Amygdala (tissue), 56 donors: ENCODE measurements at places on chromosomes 6 and 20.

- no peak for DNase-seq
Observed at GRCh38 chr20:62820208-62820961, 3.5 kb downstream of the COL9A3 start.

- DNase-seq = no peak
Observed at GRCh38 chr6:160737934-160738333, 35.9 kb downstream of the PLG start.

GRCh38 chr6:95128439-95128838, 448.9 kb upstream of the MANEA start:
- DNase-seq = no peak

DNA sequence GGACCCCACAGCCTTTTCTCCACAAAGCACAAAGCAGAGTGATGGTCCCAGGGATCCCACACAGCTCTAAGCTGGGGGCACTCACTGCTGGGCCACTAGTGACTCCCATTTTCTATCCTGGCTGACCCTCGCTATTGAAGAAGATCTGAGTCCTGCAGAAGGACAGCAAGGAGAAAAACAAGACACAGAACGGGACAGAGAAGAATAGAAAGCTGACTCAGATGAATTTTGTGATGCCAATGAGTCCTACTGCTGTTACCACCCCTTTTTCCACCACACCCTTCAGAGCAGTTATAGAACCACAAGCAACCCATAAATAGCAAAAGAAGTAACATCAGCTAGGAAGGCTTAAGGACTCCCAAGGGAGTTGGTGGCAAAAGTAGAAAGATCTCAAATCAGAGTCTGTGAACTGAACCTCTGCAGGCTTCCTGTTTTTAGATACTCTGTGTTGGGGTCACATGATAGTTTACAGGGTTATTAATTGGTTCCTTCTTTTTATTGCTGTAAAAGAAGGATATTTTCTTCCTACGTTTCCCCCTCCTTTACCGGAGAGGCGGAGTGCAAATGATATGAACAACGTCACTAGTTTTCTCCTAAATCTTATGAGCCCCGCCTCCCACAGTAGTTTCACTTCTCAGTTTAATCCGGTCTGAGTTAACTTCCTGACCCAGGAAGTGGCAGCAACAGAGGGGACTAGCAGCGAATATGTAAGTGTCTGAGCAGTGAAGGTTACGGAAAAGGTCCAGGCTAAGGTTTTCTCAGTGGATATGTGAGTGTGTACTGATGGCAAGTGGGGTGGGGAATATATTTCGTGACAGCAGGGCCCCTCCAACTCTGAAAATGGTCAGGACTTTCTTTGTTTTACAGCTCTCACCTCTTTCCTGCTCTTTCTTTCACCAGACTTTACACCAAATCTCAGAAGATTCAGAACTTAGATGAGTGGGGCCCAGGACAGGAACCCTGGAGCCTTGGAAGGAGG, at the start of gene TRIM38:
Gene TRIM38 (plus strand): TSS at position 654 of the 979 bp plus-strand sequence. CDS start 3,721 bp downstream, outside the sequence.
- peak; percentile 5 for DNase-seq

DNA sequence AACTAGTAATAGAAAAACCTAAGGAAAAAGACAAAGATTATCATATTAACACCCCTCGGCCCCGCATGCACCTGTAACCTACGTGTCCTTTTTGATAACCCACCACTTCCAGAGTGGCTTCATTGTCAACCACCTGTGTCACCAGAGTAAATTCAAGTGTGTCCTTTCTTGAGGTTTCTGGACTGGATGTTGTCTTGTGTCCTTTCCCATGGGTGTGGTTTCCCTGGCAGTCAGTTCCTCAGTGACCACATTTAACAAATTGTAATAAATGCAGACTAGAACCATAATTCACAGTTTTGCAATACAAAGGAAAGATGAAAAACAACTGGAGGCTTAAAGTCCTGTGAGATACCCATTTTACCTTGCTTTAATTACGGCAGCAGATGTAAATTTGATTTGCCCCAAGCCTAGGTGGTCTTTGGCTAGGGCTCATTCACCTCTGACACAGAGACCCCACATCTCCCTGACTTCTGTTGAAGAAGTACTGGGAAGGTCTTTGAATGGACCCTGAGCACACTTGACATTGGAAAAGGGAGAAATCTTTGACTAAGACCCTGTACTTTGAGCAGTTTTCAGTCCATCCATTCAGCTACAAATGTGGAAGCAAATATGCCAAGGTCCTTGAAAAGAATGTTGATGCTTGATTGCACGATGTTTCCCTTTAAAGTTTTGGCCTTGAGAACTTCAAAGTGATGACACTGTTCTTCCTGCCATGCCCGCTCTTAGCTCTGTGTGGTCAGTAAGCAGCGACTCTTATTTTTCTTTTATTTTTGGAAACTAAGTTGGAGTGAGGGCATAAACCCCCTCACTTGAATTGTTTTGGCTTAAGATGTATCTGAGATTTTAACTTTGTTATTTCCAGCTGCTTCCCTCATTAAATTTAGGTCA, 232.4 kb downstream of the UST start:
- no peak for DNase-seq

DNA sequence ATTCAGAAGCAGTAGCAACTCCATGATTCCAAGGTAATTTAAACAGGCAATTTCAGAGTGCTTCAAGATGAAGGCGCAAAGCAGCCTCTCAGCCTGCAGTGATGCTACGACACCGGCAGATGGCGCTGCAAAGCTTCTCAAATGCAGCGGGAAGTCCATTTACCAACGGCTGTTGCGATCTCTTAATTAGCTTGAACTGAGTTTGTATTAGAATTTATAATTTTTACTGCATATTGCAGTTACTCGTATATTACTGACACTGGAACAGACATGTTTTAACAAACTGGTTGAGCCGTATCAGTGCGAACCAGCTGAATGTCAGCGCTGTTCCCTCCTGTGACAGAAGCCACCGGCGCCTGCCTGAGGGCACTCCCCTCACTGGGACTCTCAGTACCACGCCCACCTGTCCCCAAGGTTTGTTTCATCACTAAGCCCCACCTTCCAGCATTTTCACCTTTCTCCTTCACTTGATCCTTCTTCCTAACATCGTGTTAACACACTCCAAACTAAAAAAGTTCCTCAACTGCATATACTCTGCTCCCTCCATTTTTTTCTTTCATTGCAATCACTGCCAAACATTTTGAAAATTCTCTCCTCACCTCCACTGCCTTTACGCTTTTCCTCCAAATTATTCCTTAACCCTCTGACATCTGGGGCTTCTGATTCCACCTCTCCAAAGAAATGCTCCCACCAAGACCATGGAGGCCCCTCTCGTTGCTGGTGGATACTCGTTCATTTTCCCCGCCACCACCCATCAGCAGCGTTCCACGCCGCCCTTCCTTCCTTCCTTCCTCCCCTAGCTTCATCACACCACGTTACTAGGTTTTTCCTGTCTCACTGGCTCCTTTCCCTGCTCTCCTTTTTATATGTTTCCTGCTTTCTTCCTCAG, 14.5 kb downstream of the GNL1 start:
- DNase-seq = peak; percentile 33

DNA sequence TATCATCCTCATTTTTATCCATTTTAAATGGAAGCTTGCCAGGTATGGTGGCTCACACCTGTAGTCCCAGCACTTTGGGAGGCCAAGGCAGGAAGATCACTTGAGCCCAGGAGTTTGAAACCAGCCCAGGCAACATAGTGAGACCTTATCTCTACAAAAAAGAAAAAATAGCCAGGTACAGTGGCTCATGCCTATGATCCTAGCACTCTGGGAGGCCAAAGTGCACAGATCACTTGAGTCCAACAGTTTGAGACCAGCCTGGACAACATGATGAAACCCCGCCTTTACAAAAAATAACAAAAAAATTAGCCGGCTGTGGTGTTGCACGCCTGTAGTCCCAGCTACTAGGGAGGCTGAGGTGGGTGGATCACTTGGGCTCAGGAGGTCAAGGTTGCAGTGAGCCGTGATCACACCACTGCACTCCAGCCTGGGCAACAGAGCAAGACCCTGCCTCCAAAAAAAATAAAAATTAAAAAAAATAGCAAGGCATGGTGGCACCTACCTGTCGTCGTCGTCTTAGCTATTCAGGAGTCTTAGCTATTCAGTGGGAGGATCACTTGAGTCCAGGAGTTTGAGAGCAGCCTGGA, 89.0 kb downstream of the TCP11 start:
- no peak for DNase-seq

- no peak for DNase-seq
Observed at GRCh38 chr20:44703183-44703925, 11.8 kb upstream of the CCN5 start.

GRCh38 chr6:137277971-137278637, 58.9 kb upstream of the IFNGR1 start:
- no peak for DNase-seq

DNA sequence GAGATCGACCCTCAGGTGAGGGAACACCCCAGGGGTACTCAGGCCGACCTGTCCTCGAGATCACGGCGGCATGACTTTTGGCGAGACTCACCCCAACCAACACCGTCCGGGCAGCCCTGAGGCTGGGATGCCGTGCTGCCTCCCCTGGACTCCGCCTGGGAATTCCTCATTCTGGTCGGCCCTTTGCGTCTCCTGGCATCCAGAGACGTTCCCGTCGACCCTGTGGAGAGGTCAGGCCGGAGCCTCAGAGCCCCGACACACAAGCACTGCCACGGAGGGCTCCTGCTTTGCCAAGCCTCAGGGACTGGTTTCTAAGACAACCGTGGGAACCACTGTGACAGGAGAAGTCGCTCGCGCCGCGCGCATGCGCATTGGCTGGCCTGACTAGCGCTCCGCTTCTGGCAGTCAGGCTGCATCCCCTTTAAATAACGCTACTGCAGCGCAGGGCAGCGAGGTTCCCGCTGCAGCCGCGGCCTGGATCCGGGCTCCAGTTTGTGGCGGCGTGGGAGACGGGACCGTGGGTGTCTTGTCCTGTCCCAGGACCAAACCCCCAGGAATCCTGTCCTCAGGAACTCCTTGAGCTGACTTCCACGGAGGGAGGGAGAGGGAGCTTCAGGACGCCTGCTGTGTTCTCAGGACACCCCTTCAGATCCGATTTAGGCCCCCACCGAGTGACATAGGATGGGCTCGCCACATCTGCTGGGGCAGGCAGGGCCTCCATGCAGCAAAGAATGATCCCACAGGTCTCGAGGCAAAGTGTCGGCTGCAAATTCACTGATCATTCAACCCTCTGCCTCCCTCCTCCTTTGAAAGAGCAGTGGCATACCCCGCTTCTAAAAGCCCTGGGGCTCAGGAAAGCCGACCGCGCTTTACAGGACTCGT, 163.2 kb upstream of the ZNF337 start:
- DNase-seq = peak; percentile 88

- no peak for DNase-seq
Observed at GRCh38 chr6:127914240-127914639, 13.4 kb upstream of the THEMIS start.

DNA sequence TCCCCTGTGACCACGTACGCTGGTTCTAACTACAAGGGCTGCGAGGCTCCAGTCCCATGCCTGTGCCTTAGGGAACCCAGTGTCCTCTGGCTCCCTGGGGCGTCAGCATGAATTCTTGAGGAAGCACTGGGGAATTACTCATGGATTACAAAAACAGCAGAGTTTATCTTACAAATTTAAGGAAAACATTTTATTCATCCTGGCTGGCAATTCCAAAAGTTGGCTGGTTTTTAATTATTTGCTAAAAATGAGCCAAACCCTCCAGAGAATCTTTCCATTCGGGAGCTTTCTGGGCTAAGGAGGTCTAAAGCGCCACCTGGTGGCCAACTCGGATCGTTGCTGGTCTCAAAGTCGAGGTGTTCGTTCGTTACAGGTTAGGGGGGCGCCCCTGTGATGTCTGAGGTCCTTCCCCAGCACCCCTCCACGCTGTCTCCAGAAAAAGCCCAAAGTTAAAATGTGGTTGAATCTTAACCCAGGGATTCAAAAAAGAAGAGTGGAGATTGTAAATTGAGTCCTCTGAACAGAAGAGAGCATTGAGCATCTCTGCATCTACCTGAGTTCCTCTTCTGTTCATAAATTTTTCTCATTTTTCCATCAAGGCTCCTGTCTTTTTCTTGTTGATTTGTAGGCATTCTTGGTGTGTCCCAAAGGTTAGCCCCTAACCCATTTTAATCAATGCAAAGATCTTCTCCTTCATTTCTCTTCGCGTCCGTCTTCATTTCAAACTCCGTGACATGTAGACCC, 99.4 kb downstream of the BFSP1 start:
- DNase-seq = peak; percentile 27

GRCh38 chr20:45181639-45182038, 6.9 kb downstream of the PI3 start:
- DNase-seq = no peak

GRCh38 chr6:130740308-130740707, 86.9 kb upstream of the SMLR1 start:
- DNase-seq = no peak

DNA sequence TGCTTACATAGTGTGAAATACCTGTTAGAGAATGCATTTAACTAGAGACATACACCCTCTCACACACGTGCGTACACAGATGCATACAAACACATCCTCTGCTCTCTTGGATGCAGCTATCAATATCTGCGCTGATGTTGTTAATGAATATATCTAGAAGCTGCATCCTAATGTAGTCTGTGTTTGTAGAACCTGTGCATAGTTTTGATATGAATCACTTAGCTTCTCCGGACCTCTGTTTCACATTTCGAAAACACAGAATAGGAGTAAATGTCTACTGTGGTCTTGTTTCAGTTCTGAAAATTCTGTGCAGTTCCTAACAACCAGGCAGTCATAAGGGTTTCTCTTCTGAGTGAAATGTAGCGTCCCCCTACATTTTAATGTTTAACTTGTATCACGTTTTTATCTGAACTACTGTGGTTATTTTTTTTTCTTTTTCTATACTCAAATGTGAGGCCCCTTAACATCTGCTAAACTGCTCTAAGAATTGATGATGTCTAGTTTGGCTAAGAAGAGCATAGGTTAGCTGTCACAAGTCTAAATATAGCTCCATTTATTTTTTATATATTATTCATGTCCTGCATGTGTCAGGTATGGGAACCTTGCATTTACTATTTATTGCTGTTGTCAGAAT, 254.5 kb downstream of the TMEM242 start:
- no peak for DNase-seq

GRCh38 chr6:23681743-23682142, 444.3 kb upstream of the NRSN1 start:
- DNase-seq = no peak

- no peak for DNase-seq
Observed at GRCh38 chr6:4057036-4057435, 21.9 kb downstream of the FAM217A start.

GRCh38 chr6:73515204-73515655, 5.6 kb downstream of the EEF1A1 start:
- no peak for DNase-seq

DNA sequence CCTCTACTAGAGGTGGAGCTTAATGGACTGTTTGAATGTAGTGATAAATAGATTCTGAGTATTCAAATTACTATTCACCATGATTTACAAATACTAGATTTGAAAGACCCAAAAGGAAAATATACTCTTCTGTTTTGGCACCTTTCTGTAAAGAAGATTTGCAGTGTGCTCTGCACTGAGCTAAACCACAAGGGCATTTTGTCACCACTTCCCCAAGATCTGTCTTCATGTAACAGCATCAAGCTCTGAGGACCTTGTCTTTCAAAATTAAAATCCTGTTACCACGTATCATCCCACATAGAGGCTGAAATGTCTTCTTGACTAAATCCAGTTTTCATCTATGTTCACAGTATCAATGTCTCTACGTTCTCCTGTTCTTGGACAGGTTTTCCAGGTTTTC, 3.3 kb upstream of the PGK2 start:
- DNase-seq = no peak
